RKO (cell line): ENCODE measurements at places on chromosomes 1 and 21.

- DNase-seq: no peak
Measured at GRCh38 chr1:221699577-221699976, 42.3 kb downstream of the DUSP10 start.

DNA sequence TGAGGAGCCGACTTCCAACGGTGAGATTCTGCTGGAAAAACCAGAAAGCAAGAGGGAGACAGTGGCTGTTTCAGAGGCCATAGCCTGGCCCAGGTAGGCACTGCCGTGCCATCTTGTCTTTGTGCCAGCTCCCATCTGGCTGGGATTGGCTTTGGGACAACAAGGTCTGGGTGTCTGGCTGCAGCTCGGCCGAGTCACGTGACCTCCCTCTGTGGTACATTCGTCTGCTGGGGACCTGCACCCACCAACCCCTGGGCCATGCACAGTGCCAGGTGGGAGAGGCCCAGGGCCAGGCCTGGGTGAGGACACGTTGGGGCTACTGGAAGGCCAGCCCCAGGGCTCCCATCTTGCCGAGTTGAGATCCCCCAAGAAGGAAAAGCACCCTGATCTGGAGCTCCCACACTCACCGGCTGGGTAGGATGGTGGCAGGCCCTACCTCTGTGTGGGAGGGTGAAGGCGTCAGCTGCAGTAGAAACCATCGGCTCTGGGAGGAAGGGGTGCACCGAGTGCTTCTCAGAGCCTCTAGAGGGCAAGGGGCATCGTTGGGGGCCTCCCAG, 25.3 kb upstream of the TTC34 start:
- no peak for DNase-seq

DNA sequence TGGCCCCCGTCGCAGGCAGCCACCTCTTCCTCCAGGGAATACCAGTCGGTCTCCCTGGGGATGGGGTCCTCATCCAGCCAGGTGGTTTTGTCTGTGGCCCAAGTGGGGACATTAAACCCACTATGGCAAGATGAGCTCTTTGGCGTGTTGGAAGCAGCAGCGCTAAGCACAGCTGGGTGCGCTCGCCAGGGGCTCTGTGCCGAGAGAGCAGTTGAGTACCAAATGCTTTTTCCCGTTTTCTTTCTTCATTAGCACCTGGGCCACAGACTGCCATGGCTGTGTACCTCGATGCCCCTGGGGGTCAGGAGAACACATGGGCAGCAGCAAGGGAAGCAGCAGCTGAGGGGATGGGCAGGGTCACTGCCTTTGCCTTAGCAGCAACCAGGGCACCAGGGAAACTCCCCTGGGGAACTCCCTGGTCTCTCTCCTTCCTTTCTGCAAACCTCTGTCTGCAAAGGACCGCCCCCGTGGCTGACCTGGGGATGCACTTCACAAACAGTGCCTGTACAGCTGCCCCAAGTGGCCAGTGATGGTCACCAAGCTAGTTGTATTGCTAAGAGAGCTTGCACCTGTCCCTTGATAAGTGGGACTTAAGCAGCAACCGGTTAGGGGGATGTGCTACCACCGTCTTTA, 31.1 kb downstream of the EDARADD start:
- DNase-seq: no peak

DNA sequence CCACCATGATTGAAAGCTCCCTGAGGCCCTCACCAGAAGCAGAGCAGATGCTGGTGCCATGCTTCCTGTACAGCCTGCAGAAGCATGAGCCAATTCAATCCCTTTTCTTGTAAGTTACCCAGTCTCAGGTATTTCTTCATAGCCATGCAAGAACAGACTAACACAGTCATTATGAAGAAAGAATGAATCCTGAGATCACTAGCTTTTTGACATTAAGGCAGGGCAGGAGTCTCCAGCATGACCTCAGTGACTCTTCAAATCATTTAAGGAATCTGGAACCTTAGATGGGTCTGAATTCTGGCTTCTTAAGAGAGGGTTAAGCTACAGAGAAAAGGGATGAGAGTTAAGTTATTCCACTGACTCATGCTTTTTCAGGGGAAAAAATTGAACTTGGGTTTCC, 79.0 kb downstream of the PTPN14 start:
- no peak for DNase-seq

- no peak for DNase-seq
Measured at GRCh38 chr1:201481004-201481380, 12.0 kb upstream of the PHLDA3 start.

- DNase-seq: no peak
Measured at GRCh38 chr1:228091084-228091483, 8.6 kb downstream of the ARF1 start.

DNA sequence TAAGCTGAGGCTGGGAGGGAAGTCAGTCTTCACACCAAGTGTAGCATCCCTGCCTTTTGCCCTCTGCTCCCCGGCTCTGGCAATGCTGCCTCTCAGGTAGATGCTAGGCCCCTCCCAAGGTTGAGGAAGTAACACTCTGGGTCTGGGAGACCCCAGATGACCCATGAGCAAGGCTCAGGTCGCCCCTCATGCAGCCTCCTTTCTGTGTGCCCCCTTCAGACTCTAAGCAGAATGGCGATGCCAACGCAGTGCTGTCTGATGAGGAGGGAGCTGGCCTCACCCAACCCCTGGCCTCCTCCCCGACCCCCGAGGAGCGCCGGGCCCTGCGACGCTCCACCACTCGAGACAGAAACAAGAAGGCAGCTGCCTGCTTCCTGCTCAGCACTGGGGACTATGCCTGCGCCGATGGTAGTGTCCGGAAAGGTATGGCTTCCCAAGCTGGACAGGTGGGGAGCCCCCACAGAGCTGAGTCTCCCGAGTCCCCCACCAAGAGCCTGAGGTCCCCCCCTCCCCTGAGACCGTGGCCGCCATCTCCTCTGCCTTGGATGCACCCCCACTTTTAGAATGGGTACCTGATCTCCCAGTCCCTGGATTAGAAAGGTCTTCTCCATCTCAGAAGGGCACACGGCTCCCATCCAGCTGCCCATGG, 15.8 kb downstream of the KCNC4 start:
- no peak for DNase-seq

- DNase-seq: no peak
Measured at GRCh38 chr21:43369596-43370090, 57.3 kb downstream of the SIK1 start.

GRCh38 chr21:41432562-41433460, 6.8 kb downstream of the MX1 start:
- DNase-seq: no peak

DNA sequence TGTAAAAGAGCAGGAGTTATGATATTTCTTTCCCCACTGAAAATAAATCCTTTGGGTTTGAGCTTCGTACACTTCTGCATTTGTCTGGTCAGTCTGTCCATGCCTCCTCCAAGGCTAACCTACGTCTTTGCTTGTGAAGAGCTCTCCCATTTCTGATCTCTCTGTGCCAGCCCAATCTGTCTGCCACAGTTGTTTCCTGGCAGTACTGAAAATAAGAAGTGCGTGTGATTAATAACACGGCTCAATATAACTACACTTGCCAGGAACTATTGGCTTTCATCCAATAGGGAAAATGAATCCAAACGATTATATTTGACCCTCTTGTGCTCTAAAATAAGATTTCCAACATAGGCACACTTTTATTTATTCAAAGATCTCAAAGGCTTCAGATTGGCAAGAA, 19.2 kb upstream of the COL24A1 start:
- DNase-seq: no peak

GRCh38 chr21:37484535-37485474, 118.2 kb downstream of the DYRK1A start:
- no peak for DNase-seq

DNA sequence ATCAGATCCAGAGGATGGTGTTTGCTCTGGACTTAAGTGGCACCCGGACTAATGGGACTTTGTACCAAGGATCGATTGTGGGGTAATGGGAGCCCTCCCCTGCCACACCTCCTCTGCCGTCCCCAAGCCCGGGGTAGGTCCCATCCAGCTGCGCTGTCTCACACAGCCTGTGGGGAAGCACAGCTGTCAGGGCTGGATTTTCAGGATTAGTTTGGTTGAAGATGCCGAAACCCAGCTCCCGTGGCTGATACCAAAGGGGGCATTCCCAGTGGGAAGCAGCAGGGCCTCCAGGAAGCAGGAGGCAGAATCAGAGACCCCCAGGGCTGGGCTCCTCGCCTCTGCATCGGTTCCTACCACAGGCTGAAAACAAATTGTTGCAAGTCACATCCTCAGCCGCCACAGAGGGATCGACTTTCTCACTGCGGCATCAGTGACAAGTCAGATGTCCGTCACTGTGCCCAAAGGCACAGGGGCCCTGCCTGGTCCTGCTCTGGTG, 59.7 kb downstream of the MATN1 start:
- no peak for DNase-seq

DNA sequence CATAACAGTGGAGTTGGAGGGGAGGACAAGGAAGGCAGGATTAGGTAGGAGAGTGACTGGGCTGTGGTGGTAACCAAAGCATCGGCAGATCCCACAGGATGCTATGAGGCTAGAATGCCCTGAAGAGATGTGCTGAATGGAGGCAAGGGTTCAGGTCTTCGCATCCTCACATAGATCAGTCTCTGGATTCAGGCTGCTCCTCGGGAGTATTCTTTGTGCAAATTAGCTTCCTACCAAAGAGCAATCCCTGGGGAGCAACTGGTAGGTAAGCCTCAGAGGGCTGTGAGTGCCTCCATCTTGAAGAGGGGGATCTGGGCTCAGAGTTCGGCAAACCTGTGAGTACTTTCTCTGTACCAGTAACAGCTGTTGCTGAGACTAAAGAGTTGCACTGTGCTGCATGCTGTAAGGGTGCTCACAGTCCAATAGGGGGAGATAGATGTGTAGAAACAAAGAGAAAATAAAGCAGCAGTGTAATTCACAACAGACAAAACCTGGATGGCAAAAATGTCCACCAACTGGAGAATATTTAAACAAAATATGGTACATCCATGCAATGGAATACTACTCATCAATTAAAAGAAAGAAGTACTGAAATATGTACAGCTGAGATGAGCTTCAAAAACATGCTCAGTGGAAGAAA, 322.4 kb upstream of the DEPDC1 start:
- peak; percentile 54 for DNase-seq

DNA sequence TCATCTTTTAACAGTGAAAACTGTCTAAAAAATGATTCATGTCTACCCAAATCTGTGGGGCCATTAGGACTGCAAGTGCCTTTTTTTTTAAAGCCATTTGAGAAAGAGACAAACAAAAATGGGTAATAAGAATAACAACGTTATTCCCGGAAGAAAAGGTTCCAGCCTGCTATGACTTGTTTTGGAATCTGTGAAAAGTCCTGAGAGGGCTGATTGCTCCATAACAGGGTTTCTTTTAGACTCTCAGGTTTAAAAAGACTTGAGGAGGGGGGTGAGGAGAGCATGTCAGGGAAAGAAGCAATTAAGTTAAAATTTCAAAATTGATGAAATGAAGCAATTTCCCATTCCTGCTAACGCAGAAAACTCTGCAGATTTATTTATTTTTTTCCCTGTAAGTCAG, 56.4 kb downstream of the CACHD1 start:
- no peak for DNase-seq

- no peak for DNase-seq
Measured at GRCh38 chr1:235336903-235337302, 8.5 kb downstream of the GGPS1 start.

- DNase-seq: no peak
Measured at GRCh38 chr1:216054600-216054999, 368.6 kb downstream of the USH2A start.

GRCh38 chr1:21262293-21263051, 27.8 kb downstream of the ECE1 start:
- DNase-seq: no peak

GRCh38 chr1:26583646-26584485, 54.3 kb downstream of the RPS6KA1 start:
- DNase-seq: peak; percentile 74

DNA sequence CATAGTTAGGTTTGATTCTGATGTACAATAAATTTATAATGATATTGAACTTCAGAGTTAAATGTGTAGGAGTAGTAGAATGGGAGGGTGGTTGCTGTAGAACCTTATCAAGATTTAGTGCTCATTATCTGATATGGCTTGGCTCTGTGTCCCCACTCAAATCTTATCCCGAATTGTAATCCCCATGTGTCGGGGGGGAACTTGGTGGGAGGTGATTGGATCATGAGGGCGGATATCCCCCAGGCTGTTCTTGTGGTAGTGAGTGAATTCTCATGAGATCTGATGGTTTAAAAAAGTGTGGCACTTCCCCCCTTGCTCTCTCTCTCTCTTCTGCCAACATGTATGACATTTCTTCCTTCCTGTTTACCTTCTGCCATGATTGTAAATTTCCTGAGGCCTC, 265.5 kb downstream of the GRIK1 start:
- DNase-seq: no peak

GRCh38 chr1:41152622-41153044, 89.5 kb downstream of the SCMH1 start:
- DNase-seq: peak; percentile 79

DNA sequence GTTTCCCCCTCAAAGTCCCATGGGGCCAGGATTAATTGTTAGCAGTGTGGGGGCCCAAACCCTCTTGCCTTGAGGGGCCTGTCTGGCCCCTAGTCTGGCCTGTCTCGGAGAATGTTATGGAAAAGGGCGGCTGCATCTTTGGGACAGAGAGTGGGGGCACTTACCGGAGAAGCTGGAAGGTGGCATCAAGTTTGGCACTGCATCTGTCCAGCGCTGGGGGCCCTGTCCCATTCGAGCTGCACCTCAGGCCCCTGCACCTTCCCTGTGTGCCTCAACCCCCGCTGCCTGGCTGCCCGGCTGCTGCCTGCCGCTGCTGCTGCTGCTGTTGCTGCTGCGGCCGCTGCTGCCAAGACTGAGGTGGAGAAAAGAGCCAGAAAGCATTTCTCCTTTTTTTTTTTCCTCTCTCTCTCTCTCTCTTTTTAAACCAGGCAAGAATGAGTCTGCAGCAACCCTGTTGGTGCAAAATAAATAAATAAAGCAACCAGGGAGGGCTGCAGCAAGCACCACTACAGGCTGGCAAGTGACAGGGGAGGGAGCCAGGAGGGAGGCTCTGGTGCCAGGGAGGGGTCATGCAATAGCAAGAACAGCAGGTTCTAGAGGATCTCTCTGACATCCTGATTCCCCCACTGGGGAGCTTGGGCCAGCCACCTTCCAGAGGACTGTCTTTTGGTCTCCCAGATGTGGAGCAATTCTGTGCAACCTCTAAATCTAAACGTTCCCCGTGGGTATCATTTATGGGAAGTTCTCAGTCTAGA, at the start of gene LINGO4:
LINGO4 (minus strand) TSS at position 354 of the 755 bp plus-strand sequence. CDS start 2,715 bp downstream, outside the sequence.
- DNase-seq: no peak

GRCh38 chr1:227753999-227754711, 18.9 kb downstream of the SNAP47 start:
- DNase-seq: no peak

DNA sequence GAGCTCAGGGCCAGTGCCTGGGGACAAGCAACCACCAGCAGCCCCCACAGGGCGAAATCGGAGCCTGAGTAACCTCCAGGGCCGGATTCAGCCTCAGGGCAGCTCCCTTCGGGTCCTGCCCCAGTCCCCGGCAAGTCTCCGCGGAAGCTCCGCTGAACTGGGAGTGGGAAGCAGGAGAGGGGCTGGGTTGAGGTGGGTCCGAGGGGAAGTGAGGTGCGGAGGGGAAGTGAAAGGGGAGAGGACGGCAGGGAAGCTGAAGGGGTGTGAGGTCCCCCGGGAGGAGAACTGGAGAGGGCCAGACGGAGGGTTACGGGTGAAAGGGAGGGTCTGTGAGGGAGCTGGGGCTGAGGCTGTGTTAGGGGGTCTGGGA, 560 bp downstream of the PADI2 start:
- DNase-seq: no peak

- DNase-seq: no peak
Measured at GRCh38 chr1:105655032-105655431, 1401.4 kb upstream of the PRMT6 start.

GRCh38 chr1:107432108-107432507, 291.3 kb downstream of the NTNG1 start:
- no peak for DNase-seq

- DNase-seq: no peak
Measured at GRCh38 chr21:33030633-33031032, 4.9 kb downstream of the OLIG2 start.
